ENCODE measurements at places on chromosomes 2 and 18. TPM values are rescaled to one million over a fixed set of nuclear protein-coding genes. Genes with fewer than 3 reads are reported as not detected.

Gene CYS1
- 2.1 TPM for total RNA-seq

Gene COX7A2L
- 157 TPM for total RNA-seq

Gene OSBPL6
- total RNA-seq, result 5.7 TPM

Gene NEB
- total RNA-seq, result 0.12 TPM

Gene PTPRM
- 65.3 TPM for total RNA-seq

Gene BMP10
- not detected for total RNA-seq

Gene BOLL
- total RNA-seq, result not detected

Gene ATP8B1
- 4.8 TPM for total RNA-seq

Gene CPO
- not detected for total RNA-seq

Gene DUSP2
- 6.6 TPM for total RNA-seq

Gene EFHD1
- total RNA-seq, result 1.1 TPM

Gene AKAIN1
- total RNA-seq, result not detected
